ENCODE measurements at places on chromosomes 2 and 18. TPM values are rescaled to one million over a fixed set of nuclear protein-coding genes. Genes with fewer than 3 reads are reported as not detected.
A peak's percentile ranks its signal among the peaks of the same experiment; 100 is the strongest.

- no peaks in the 10 kb centered on the region for H3K27me3 ChIP-seq
- no peak overlapping the region for H3K27ac ChIP-seq
- H3K4me3 ChIP-seq: no peak overlapping the region
- no peak for DNase-seq
- H3K4me1 ChIP-seq: no peaks in the 10 kb centered on the region
- H3K36me3 ChIP-seq: no peaks in the 10 kb centered on the region
Measured at GRCh38 chr2:82314836-82315472, 2010.4 kb upstream of the LRRTM1 start.

- no peak overlapping the region for H3K4me3 ChIP-seq
- no peak for DNase-seq
- H3K36me3 ChIP-seq: peaks cover 10% of the 10 kb centered on the region
- peaks cover 4% of the 10 kb centered on the region for H3K27me3 ChIP-seq
Measured at GRCh38 chr2:197097578-197098366, 171.3 kb upstream of the PGAP1 start.

DNA sequence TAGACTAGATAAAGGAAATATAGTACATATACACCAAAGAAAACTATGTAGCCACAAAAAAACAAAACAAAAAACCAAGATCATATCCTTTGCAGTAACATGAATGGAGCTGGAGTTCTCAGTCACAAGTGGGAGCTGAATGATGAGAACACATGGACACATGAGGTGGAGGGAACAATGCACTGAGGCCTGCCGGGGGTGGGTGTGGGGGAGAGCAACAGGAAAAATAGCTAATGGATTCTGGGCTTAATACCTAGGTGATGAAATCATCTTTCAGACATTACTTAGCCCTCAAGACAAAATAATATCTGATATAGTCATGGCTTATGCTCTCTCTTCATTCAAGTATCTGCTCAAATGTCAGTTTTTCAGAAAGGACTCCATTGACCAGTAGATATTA is 930.6 kb downstream of the LRP1B start:
- H3K4me1 ChIP-seq: peaks cover 4% of the 10 kb centered on the region
- no peaks in the 10 kb centered on the region for H3K27me3 ChIP-seq
- no peak overlapping the region for H3K4me3 ChIP-seq
- H3K27ac ChIP-seq: no peak overlapping the region
- H3K36me3 ChIP-seq: no peaks in the 10 kb centered on the region
- DNase-seq: no peak

- H3K36me3 ChIP-seq: no peaks in the 10 kb centered on the region
- H3K27ac ChIP-seq: no peak overlapping the region
- no peaks in the 10 kb centered on the region for H3K4me1 ChIP-seq
- DNase-seq: no peak
- no peak overlapping the region for H3K4me3 ChIP-seq
Measured at GRCh38 chr2:166393008-166393407, 17.3 kb upstream of the SCN9A start.

- H3K27ac ChIP-seq: no peak overlapping the region
- H3K4me1 ChIP-seq: peaks cover 2% of the 10 kb centered on the region
- H3K36me3 ChIP-seq: no peaks in the 10 kb centered on the region
- peaks cover 7% of the 10 kb centered on the region for H3K27me3 ChIP-seq
Measured at GRCh38 chr2:126881591-126881990, 17.1 kb upstream of the TEX51 start.

GRCh38 chr2:131081190-131081589 is 12.1 kb downstream of the FAM168B start:
- DNase-seq: no peak
- H3K27me3 ChIP-seq: peaks cover 13% of the 10 kb centered on the region
- peaks cover 59% of the 10 kb centered on the region for H3K4me1 ChIP-seq
- peak overlapping the region; percentile 50 for H3K27ac ChIP-seq

GRCh38 chr2:168718622-168719021 is 83.8 kb upstream of the NOSTRIN start:
- peak overlapping the region; percentile 2 for H3K27ac ChIP-seq
- peaks cover 37% of the 10 kb centered on the region for H3K4me1 ChIP-seq
- H3K4me3 ChIP-seq: no peak overlapping the region

DNA sequence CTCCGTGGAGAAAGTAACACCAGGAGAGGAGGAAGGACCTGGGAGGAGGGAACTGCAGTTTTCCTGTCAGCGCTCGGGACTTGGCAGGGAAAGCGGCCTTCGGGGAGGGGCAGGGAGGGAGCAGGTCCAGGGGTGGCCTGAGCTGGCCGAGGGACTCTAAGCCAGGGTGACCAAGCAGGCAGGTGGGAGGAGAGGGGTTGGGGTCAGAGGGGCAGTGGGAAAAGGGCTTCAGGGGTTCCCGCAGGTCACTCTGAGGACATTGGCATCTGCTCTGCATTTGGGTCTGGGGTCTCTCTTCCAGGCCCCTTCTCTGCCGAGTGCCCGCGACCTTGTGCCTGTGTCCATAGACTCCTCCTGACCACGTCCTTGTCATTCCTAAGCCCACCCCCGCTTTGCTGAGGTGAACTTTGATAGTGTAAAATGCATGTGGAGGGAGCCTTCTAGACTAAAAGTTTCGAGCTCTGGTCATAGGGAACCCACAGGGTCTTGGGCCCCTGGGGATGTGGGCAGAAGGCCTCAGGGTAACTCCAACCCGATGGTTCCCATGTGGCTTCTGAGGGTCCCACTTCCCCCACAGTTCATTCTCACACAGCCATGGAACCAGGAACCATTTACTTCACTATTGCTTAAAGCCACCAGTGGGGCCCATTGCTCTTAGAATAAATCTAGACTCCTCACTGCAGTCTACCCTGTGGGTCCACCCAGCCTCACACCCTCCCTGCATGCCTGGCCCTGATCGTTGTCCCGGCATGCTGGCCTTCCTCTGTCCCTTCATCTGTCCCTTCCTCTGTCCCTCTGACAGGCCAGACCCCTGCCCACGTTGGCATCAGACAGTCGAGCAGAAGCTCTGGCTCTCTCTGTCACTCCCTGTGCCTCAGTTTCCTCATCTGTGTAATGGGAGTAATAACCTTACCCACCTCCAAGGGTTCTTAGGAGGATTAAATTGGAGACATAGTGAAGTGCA is 229.2 kb downstream of the SEPTIN10 start:
- H3K4me1 ChIP-seq: peaks cover 5% of the 10 kb centered on the region
- no peak for DNase-seq
- no peak overlapping the region for H3K27ac ChIP-seq
- H3K36me3 ChIP-seq: peaks cover 4% of the 10 kb centered on the region

DNA sequence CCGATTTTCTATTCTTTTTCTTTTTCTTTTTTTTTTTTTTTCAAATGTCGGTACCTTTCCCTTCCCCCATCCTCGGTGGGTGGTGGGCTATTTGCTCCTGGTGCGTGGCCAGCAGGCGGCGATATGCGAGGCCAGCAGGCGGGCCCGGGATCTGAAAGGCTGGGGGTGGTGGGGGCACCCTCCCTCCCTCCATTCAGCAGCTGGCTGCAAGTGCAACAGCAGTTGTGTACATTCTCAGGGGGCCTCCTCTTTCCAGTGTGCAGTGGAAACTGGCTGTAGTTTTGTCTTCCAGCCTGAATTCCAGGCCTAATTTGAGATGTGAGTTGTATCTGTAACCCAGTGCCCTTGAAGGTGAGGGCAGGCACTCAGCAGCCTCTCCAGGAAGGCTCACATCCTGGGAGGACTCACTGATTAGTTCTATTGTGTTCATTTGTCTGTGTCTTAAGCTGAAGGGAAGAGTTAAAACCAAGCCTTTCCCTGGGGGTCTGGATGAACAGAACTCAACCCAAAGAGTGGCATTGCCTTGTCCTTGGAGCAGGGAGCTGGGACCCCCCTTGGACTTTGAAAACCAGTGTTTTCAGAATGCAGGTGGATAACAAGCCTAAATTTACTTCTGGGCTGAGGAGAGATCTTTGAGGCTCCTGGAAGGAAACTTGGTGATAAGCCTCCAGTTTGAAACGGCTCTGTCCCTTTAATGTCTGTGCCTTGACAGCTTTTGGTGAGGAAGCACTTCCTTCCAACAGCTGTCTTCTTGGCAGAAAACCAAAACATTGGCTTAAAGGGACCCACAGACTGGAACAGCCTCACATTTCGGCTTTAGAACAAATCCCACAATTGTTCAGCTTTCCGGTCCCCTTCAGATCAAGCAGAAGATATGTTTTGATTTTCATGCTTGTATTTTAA is 3.3 kb downstream of the MYCN start:
- peak overlapping the region; percentile 53 for H3K4me3 ChIP-seq
- H3K27me3 ChIP-seq: peaks cover 14% of the 10 kb centered on the region
- no peak overlapping the region for H3K27ac ChIP-seq

GRCh38 chr2:186868344-186868743 is 19.4 kb upstream of the ZSWIM2 start:
- no peak overlapping the region for H3K4me3 ChIP-seq
- no peak overlapping the region for H3K27ac ChIP-seq
- H3K4me1 ChIP-seq: no peaks in the 10 kb centered on the region
- H3K36me3 ChIP-seq: no peaks in the 10 kb centered on the region
- DNase-seq: no peak

DNA sequence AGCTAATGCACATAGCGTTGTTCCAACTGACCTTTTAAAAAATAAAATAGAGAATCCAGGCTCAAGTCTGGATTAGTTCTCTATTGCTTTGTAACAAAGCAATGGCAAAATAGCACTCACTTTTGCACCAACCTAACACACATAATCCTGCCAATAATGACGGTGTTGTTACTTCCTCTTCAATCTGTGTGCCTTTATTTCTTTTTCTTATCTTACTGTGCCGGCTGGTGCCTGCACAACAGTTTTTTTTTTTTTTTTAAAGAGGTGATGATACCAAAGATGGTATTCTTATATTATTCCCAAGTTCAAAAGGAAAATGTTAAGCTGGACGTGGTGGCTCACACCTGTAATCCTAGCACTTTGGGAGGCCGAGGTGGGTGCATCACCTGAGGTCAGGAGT is 3.4 kb downstream of the PLB1 start:
- DNase-seq: no peak
- no peaks in the 10 kb centered on the region for H3K36me3 ChIP-seq
- H3K27me3 ChIP-seq: peaks cover 2% of the 10 kb centered on the region

Gene IRS1
- not detected for polyA plus RNA-seq

Gene KCNF1
- not detected for polyA plus RNA-seq

Gene AGAP1
- 2.3 TPM for polyA plus RNA-seq

Gene GPBAR1
- polyA plus RNA-seq: 2.9 TPM

Gene GAREM1
- not detected for polyA plus RNA-seq

Gene IGFBP5
- not detected for polyA plus RNA-seq

Gene REG1B
- polyA plus RNA-seq: not detected

Gene PLA2R1
- not detected for polyA plus RNA-seq
